ENCODE measurements at places on chromosomes 5 and 9.

DNA sequence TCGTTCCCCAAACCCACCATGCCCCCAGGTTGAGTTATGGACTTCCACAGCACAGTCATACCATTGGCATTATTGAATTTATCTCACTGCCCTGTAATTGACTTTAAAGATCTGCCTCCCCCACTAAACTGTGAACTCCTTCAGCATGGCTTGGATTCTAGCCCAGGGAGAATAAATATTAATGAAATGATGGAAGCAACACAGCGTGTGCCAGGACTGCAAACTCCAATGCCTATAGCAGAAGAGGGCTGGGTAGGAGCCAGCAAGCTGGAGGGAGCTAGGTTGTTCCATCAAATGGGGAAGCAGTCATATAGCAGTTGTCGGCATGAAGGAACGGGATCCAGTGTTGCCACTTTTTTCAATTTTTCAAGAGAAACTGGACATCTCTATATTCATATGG is 69.0 kb upstream of the MSX2 start:
- no peak for DNase-seq

DNA sequence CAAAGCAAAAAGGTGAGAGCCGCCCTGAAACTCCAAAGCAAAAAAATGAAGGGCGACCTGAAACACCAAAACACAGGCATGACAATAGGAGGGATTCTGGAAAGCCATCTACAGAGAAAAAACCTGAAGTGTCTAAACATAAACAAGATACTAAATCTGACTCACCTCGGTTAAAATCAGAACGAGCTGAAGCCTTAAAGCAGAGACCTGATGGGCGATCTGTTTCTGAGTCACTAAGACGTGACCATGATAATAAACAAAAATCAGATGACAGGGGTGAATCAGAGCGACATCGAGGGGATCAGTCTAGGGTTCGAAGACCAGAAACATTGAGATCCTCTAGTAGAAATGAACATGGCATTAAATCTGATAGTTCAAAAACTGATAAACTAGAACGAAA is 108.8 kb downstream of the NIPBL start:
- no peak for DNase-seq

GRCh38 chr5:169880012-169880663 is 100.2 kb downstream of the INSYN2B start:
- DNase-seq = no peak

DNA sequence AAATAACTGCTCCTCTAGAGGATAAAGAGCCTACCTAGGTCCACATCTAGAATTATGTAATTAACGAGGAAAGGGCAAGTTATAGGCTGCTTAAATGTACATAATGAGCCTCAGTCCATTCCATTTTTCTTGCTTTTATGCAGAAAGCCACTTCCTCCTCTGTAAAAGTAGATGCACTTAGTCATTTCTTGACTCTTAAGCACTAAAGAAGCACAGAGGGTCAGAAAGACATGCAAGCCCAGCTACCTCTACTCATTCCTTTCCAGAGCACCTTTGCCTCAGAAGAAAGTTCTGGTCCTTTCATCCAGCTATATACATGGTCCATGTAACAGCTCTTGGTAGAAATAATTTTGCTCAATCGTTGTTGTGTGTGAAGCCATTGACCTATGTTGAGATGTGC is 308.0 kb upstream of the NREP start:
- DNase-seq = no peak

DNA sequence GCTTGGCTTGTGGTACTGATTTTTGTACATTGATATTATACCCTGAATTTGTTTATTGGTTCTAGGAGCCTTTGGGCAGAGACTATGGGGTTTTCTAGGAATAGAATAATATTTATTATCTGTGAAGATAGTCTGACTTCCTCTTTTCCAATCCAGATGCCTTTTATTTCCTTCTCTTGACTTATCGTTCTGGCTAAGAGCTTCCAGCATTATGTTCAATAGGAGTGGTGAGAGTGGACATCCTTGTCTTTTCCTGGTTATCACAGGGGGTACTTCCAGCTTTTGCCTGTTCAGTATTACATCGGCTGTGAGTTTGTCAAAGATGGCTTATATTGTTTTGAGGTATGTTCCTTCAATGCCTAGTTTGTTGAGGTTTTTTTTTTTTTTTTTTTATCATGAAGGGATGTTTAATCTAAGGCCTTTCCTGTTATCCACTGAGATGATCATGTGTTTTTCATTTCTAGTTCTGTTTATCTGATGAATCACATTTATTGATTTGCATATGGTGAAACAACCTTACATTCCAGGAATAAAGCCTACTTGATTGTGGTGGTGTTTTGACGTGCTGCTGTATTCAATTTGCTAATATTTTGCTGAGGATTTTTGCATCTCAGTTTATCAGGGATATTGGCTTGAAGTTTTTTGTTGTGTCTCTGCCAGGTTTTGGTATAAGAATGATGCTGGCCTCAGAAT is 77.5 kb downstream of the CERT1 start:
- no peak for DNase-seq

GRCh38 chr5:139687656-139688055 is 39.5 kb downstream of the CXXC5 start:
- no peak for DNase-seq

- no peak for DNase-seq
Measured at GRCh38 chr5:171322527-171322926, 13.5 kb downstream of the TLX3 start.

- no peak for DNase-seq
Measured at GRCh38 chr5:14216902-14217301, 73.8 kb downstream of the TRIO start.

DNA sequence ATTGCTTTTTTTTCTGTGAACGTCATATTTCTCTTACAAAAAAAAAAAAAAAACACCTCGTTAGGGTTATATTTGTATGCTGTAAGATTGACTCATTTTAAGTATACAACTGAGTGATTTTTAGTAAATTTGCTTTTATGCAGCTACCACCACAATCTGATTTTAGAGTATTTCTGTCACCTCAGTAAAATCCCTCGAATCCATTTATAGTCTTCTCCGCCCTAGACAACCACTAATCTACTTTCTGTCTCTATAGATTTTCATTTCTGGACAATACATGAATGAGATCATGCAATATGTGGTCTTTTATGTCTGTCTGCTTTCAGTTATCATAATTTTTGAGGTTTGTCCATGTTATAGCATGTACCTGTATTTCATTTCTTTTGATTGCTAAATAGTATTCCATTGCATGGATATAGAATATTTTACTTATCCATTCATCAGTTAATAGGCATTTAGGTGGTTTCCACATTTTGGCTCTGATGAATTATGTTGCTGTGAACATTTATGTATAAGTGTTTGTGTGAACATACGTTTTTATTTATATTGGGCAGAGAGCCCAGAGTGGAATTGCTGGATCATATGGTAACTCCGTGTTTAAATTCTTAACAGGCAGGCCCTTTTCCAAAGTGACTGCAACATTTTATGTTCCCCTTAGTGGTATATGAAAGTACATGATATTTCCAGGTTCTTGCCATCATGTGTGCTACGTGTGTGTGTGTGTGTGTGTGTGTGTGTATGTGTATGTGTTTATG is 171.4 kb downstream of the SGCD start:
- no peak for DNase-seq

DNA sequence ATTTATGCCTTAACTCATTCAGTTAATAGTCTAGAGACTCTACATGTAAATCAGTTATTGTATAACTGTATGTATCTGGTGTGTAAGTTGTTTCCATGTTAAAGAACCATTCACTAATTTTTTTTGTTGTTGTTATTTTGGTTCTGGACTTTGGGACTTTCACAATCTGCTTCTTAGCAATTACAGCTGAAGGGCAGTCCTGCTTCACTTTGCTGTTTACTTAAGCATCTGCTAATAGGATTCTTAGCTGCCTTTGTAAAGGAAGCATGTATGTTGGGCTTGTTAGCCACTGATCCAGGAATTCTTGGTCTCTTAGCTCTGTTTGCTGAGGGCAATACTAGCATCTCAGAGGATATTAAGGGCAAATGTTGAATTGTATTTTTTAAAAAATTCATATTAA is 97.0 kb downstream of the FOCAD start:
- DNase-seq = no peak

GRCh38 chr5:157828105-157828943 is 30.6 kb downstream of the CLINT1 start:
- no peak for DNase-seq

- DNase-seq = no peak
Measured at GRCh38 chr5:142399891-142400290, 75.1 kb upstream of the SPRY4 start.

DNA sequence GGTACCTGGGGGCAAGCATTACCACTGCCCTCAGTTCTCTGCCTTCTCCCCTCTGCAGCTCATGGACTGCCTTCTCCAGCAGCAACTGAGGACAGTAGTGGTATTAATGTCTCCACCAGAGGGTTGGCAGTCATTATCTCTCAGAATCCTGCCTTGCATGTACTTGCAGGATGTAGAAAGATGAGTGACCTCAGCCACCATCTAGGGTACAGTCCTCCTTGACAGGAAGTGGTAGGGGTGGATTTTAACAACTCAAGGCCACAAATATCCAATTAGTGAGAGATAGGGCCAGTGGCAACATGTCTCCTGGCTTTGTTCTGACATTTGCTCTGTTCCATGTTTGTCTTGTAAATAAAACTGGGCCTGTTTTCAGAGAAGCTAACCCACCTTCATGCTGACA is 47.2 kb downstream of the F2R start:
- DNase-seq = no peak

- DNase-seq = no peak
Measured at GRCh38 chr9:37968228-37968701, 64.3 kb upstream of the SLC25A51 start.

DNA sequence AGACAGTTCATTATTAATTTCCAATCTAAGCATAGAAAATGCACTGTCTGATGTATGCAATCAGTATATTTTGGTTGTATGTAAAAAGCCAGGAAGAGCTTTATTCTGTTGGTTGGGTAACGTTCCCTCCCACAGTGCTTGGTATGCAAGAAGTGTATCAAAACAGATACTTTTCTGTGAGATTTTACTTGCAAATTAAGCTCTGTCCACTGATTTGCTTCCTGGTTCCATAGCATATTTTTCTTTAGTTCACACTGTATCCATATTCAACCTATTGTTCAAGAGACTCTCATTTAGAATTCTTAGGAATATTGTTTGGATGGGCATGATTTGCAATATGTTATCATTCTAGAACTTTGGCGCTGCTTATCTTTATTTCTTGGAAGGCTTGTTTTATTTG is 47.4 kb downstream of the RNF180 start:
- no peak for DNase-seq

DNA sequence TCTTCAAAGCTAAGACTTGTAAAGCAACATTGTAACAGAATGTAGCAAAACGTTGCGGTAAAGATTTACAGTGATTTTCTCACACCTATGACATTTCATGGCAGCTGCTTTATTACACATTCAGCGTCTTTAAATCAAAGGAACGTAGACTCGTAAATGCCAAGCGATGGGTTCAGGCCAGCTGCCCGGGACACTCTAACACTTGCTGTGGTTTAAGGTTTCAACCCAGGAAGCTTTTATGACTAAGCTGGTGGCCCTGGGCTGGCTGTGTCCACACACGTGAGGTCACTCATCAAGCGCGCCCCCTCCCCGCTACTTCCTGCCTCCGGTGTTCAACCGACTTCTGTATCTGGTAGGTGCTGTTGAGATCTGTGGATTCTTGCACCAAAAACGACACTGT is 2.5 kb downstream of the SLC6A18 start:
- DNase-seq = peak; percentile 70

- peak; percentile 3 for DNase-seq
Measured at GRCh38 chr5:98927242-98927988, 1.4 kb downstream of the CHD1 start.

DNA sequence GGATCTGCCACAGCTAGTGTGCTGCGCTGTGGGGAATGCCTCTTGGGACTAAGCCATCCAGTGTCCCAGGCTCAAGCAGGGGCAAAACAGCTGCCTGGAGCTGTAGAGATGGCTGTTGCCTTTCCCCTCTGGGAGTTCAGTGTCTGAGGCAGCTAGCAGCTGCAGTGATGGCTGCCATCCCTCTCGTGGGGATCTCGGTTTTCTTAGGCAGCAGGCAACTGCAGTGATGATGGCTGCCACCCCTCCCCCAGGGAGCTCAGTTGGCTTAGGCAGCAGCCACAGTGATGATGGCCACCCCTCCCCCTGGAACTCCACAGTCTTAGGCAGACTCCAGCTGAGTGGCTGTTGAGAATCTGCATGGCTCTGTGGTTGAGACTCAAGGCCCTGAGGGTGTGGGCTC is 1389.2 kb upstream of the NUDT12 start:
- no peak for DNase-seq

DNA sequence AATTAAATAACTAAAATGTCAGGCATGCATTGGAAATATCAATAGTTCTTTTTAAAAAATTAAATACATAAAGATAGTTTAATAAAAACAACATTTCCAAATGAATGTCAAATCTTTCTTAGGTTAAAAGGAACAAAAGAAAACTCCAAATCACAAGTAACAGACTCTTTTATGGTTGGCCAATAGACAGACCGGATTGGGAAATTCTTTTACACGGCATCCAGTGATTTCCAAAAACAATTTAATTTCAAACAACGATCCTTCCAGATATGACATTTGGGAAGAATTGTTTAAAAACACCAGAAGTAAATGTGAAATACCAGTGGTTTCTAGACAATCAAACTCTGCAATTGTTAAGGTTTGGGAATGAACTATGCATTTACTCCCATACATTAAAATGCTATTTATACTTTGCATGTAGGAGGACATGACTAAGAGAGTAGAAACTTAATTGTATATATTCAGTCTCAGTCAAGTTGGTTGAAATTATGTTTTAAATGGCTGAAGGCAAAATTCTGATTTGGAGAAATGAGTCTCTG is 32.8 kb downstream of the ZNF474 start:
- no peak for DNase-seq

DNA sequence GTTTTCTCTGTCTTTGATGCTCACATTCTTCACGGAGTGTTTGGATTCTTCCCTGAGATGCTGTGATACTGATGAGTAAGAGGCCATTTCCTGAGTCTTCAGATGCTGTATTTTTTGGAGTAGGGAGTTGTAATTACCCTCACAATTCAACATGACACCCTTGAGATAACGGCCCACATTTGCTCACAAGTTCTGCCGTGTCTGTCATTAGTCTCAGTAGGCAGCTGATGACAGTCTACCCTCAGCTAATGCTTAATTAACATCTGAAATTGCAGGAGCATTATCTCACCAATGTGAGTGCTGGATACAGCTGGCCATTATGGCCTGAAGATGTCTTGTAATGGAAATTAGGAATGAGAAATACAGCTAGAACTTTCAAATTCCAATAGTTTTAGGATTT is 307.1 kb upstream of the ADCY2 start:
- DNase-seq = no peak

GRCh38 chr5:10626473-10627013 is 62.7 kb downstream of the ANKRD33B start:
- DNase-seq = no peak

DNA sequence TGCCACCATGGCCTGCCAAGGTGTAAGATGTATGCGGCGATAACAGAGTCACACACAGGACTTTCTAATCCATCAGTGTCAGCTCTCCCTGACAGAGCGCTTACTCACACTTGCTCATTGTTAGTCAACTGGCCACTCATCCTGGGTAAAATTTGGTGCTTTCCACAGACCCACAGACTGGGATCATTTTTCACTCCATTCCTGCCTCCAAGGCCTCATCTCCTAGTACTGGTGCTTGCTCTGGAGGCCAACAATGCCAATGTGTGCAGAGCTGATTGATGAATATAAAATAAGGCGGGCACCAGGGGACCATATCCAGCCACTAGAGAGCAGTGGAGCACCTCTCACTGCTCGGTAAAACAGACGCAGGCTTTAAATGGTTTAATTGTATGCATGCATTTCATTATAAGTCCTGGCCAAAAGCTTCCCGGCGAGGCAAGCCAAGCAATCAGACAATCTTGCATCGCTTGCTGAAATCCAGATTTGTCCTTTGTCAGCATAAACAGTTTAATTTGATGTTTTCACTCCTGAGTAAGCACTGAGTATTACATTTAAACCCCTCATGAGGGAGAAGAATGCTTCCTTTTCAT is 22.3 kb downstream of the PSMB7 start:
- DNase-seq = peak; percentile 22
